ENCODE measurements at places on chromosomes 13 and 19. TPM values are rescaled to one million over a fixed set of nuclear protein-coding genes. Genes with fewer than 3 reads are reported as not detected.

The KLK14 gene
- not detected for total RNA-seq

The NKG7 gene
- total RNA-seq, result not detected

The PROZ gene
- not detected for total RNA-seq

The WDR88 gene
- under 0.01 TPM for total RNA-seq

The PPM1N gene
- 2.8 TPM for total RNA-seq

The NCR1 gene
- total RNA-seq, result not detected

The APLP1 gene
- total RNA-seq, result 2.6 TPM

The KLK12 gene
- not detected for total RNA-seq

The SULT2A1 gene
- not detected for total RNA-seq

The RDH8 gene
- not detected for total RNA-seq

The TMPRSS9 gene
- total RNA-seq, result under 0.01 TPM

The FFAR2 gene
- total RNA-seq, result not detected

The KLK15 gene
- total RNA-seq, result not detected

The MAMSTR gene
- 0.99 TPM for total RNA-seq

The MZF1 gene
- 13.9 TPM for total RNA-seq

The ZNF556 gene
- under 0.01 TPM for total RNA-seq

The TMEM238 gene
- 0.26 TPM for total RNA-seq

The C19orf47 gene
- 4.4 TPM for total RNA-seq

The CPB2 gene
- total RNA-seq, result not detected

The RAB3A gene
- 2.0 TPM for total RNA-seq

The DHRS12 gene
- 4.1 TPM for total RNA-seq

The FPR3 gene
- total RNA-seq, result under 0.01 TPM

The CGB3 gene
- not detected for total RNA-seq

The RASGRP4 gene
- not detected for total RNA-seq

The CALR3 gene
- not detected for total RNA-seq

The PRODH2 gene
- total RNA-seq, result not detected

The CDK8 gene
- total RNA-seq, result 19.7 TPM

The FZR1 gene
- total RNA-seq, result 19.3 TPM

The MAST1 gene
- total RNA-seq, result 1.3 TPM

The NLRP7 gene
- total RNA-seq, result not detected

The TEKTIP1 gene
- total RNA-seq, result not detected

The ZNF541 gene
- not detected for total RNA-seq

The FPR1 gene
- total RNA-seq, result not detected

The KIR3DL1 gene
- not detected for total RNA-seq

The ZNF738 gene
- total RNA-seq, result 2.1 TPM

The KCNJ14 gene
- total RNA-seq, result 0.50 TPM

The ATP7B gene
- 3.3 TPM for total RNA-seq

The ZNF415 gene
- 11.8 TPM for total RNA-seq

The SMIM44 gene
- total RNA-seq, result not detected

The AMER2 gene
- total RNA-seq, result not detected

The PGLYRP2 gene
- not detected for total RNA-seq

The ZC3H4 gene
- total RNA-seq, result 9.0 TPM

The PTPRH gene
- total RNA-seq, result 7.7 TPM

The HSH2D gene
- not detected for total RNA-seq

The MBD3L2B gene
- total RNA-seq, result not detected

The KLK5 gene
- total RNA-seq, result not detected

The SOHLH2 gene
- total RNA-seq, result 0.77 TPM

The GAPDHS gene
- total RNA-seq, result not detected

The KLK2 gene
- total RNA-seq, result not detected

The SHISA7 gene
- not detected for total RNA-seq

The IL12RB1 gene
- under 0.01 TPM for total RNA-seq

The NFIX gene
- 74.8 TPM for total RNA-seq

The KASH5 gene
- not detected for total RNA-seq

The SIPA1L3 gene
- 4.9 TPM for total RNA-seq

Data from fibroblast of lung (primary cell).